ENCODE measurements at places on chromosomes 5 and 9. TPM values are rescaled to one million over a fixed set of nuclear protein-coding genes. Genes with fewer than 3 reads are reported as not detected.

The ARID3C gene
- total RNA-seq = 0.12 TPM

The GABRA6 gene
- total RNA-seq = not detected

The NIPAL4 gene
- 0.47 TPM for total RNA-seq

The CARTPT gene
- 0.23 TPM for total RNA-seq

The NDUFB6 gene
- total RNA-seq = 65.6 TPM

The BTNL8 gene
- total RNA-seq = 0.47 TPM

All from metanephros (tissue), 2 donors.